Common myeloid progenitor, CD34-positive (primary cell): ENCODE measurements at places on chromosomes 12 and 14.

DNA sequence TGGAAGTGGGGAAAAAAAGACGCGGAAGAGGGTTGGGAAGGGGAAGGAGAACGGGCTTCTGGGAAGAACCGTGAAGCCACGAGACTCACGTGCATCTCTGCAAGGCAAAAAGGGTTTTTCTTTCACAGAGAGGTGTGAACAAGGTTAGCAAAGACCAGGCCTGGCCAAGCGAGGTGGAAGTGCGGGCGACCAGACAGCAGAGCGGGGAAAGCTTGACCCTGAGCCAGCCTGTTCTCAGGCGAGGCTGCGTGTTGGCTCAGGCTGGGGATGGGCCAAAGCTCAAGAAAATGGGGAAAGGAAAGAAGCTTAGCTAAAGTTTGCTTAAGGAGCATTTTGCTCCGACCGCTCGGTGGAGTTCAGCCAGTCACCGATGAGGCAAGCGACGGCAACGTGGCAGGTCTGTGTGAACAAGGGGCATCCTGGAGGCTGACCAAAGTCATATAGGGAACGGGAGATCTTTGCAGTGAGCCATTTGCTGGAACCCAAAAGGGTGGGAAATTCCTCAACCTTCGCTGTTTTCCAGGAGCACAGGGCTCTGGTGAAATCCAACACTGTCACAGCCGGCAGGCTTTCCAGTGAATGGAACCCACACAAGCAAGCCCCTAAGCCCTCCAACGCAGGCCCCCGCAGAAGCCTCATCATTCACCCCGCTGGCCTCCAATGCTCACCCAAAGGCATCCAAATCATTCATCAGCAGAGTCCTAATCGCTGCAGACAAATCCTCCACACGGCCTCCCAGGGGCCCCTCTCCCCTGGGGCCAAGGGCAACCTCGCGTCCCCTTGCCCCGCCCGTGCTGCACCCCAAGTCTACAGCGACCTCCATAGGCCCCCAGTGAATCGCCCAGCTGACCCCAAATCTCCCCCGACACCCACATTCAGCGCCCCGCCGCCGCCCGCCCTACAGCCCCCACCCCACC is 754 bp downstream of the ZNF605 start:
- H3K36me3 ChIP-seq = peaks cover 2% of the 10 kb centered on the region
- DNase-seq = peak; percentile 71
- no peaks in the 10 kb centered on the region for H3K27me3 ChIP-seq
- H3K27ac ChIP-seq = no peak overlapping the region
- H3K4me1 ChIP-seq = peaks cover 8% of the 10 kb centered on the region
- H3K4me3 ChIP-seq = peak overlapping the region; percentile 65

DNA sequence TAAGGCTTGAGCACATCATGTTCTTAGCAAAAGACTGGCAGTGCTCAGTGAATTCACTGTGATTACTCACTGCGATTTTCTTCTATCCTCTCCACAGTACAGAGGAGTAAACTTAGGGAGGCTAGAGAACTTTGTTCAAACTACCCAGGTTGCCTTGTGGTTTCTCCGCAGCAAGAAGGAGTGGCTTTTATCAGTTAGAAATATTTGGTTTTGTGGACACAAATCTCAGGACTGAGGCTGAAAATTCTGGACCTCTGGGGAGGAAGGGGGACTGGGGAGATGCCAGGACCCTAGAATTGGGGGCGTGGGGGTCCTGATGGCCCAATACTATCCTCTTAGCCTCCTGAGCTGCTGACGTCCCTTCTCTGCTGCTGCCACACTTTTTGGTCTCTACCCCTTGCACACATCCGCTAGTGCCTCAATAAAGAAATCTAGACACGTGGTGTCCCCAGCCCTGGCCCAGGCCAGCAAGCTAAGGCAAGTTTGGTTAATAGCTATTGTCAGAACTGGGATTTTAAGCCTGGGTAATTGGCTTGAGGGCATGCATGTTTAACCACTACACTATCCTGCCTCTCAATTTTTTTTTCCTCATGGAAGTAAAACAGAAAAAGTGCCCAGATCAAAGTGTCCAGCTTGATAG is 842 bp downstream of the OAS2 start:
- H3K4me1 ChIP-seq = peaks cover 9% of the 10 kb centered on the region
- no peak for DNase-seq
- peak overlapping the region; percentile 74 for H3K4me3 ChIP-seq
- H3K36me3 ChIP-seq = no peaks in the 10 kb centered on the region
- peak overlapping the region; percentile 80 for H3K27ac ChIP-seq
- no peaks in the 10 kb centered on the region for H3K27me3 ChIP-seq

GRCh38 chr12:124147575-124147974 is 147.3 kb upstream of the RFLNA start:
- no peak overlapping the region for H3K4me3 ChIP-seq
- no peak overlapping the region for H3K27ac ChIP-seq
- no peak for DNase-seq
- H3K36me3 ChIP-seq = no peaks in the 10 kb centered on the region

GRCh38 chr14:93716746-93717667 is 71.3 kb downstream of the PRIMA1 start:
- H3K4me3 ChIP-seq = no peak overlapping the region
- no peaks in the 10 kb centered on the region for H3K4me1 ChIP-seq
- no peak for DNase-seq

DNA sequence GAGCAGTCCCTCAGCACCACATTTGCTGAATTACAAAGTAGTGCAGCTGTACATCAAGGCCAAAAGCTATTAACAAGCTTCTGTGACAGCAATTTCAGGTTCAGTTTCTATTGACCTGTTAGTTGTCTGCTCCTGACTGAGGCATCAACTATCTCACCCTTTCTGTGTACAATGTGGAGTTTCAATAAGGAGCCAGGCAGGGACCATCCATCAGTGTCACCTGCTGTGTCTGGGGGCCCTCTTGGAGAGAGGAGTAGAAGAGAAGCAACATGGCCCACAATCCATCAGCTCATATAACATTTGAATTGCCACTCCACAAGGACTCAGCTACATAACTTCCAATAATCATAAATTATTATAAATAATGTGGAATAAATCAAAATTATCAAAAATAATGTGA is 72.3 kb upstream of the CCDC196 start:
- no peaks in the 10 kb centered on the region for H3K36me3 ChIP-seq
- DNase-seq = no peak
- H3K27me3 ChIP-seq = no peaks in the 10 kb centered on the region
- H3K4me1 ChIP-seq = no peaks in the 10 kb centered on the region
- no peak overlapping the region for H3K27ac ChIP-seq
- H3K4me3 ChIP-seq = no peak overlapping the region

DNA sequence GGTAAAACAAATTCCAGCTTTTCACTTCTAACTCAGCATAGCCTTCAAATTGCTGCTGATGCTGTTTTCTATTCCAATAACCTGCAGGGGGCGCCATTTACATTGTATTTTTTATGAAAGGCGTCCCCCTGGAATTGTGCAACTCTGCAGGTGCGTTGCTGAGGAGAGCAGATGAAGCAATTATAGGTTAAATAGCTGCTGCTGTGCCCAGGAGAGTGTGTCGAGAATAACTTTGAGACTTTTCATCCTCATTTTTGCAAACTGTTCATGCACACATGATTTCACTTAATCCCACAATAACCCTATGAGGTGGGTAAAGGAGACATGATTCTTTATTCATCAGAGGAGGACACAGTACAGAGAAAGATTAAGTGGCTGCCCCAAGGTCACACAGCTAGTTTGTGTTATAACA is 75.7 kb downstream of the MYRFL start:
- no peaks in the 10 kb centered on the region for H3K27me3 ChIP-seq
- no peak overlapping the region for H3K4me3 ChIP-seq
- no peaks in the 10 kb centered on the region for H3K36me3 ChIP-seq
- no peak overlapping the region for H3K27ac ChIP-seq
- H3K4me1 ChIP-seq = no peaks in the 10 kb centered on the region
- DNase-seq = peak; percentile 72

DNA sequence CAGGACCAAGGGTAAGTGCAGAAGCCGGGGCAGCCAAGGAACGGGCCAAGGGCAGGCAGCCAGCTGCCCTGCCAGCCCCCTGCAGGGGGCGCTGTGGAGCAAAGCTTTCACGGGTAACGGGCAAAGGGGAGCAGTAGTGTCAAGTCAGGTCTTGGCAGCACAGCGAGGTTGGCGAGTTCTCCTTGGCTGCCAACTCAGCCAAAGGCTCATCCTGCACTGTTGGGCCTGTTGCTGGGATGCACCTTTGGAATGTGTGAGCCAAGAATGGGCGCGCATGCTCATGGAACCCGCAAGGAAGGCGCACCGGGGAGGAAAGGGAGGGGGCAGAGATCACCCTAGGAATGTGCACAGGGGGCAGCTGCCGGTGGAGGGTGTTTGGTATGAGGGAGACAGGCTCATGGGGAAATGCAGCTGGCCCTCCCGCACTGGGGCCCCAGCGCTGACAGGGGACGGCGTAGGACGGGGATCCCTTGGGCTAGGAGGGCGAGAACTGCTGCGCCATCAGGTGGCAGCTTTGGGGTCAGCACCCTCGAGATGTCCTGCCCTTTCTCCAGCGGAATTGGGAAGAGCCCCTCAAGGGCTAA is 138.0 kb downstream of the ASCL4 start:
- DNase-seq = peak; percentile 79
- peaks cover 5% of the 10 kb centered on the region for H3K27me3 ChIP-seq
- peak overlapping the region; percentile 63 for H3K4me3 ChIP-seq
- H3K36me3 ChIP-seq = no peaks in the 10 kb centered on the region
- no peak overlapping the region for H3K27ac ChIP-seq

DNA sequence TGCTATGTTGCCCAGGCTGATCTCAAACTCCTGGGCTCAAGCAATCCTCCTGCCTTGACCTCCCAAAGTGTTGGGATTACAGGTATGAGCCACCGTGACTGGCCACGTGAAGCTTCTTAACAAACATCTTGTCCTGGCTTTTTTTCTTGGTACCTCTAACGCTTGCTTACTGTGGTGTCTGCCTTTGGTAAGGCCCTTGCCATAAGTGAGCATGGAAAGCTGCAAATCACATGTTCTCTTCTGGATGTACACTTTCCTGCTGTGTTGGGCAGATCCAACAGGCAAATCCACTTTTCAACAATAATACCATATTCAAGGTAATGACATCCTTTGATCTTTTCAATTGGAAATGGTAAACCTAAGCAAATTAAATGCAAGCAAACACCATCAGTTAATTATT is 54.6 kb downstream of the ARF6 start:
- no peak for DNase-seq
- no peaks in the 10 kb centered on the region for H3K27me3 ChIP-seq
- no peak overlapping the region for H3K27ac ChIP-seq
- H3K4me3 ChIP-seq = no peak overlapping the region

- no peaks in the 10 kb centered on the region for H3K36me3 ChIP-seq
- H3K27ac ChIP-seq = no peak overlapping the region
- no peak overlapping the region for H3K4me3 ChIP-seq
- no peaks in the 10 kb centered on the region for H3K4me1 ChIP-seq
Observed at GRCh38 chr14:68318828-68319227, 474.0 kb downstream of the ZFP36L1 start.

GRCh38 chr12:108985750-108986149 is 35.1 kb downstream of the SVOP start:
- no peak overlapping the region for H3K4me3 ChIP-seq
- no peak overlapping the region for H3K27ac ChIP-seq
- DNase-seq = no peak
- H3K4me1 ChIP-seq = no peaks in the 10 kb centered on the region
- peaks cover 2% of the 10 kb centered on the region for H3K27me3 ChIP-seq

DNA sequence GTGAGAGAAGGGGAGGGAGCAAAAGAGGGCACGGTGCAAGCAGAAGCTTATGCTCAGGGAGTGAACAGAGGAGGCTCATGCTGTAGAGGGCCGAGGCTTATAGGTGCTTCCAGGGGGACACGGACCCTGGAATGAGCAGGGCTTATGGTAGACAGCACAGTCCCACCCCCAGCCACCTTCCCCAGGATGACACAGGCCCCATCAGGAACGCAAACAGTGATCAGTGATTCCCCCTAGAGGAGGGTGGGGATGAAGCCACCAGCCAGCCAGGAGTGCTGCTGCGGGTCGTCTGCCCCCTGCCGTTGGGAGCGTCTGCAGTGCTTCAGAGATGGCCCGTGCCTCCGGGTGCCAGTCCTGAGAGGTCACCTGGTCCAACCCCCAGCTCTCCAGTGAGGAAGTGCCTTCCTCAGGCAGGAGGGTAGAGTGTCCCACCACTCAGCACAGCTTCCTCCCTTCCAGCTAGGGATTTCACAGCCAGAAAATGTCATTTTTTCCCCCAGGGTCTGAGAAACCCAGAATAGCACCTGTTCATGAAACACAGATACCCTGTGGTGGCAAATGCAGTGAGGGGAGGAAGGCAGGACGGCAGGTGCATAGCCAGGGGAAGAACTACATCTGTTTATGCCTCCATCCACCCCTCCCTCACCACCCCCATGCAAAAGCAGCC is 60.7 kb downstream of the SLC6A12 start:
- H3K4me1 ChIP-seq = peaks cover 9% of the 10 kb centered on the region
- no peak overlapping the region for H3K4me3 ChIP-seq
- no peaks in the 10 kb centered on the region for H3K36me3 ChIP-seq
- peak; percentile 80 for DNase-seq
- H3K27ac ChIP-seq = no peak overlapping the region
